ENCODE measurements at places on chromosomes 12 and 14.
A peak's percentile ranks its signal among the peaks of the same experiment; 100 is the strongest.

GRCh38 chr14:23641915-23642588, 5.9 kb downstream of the DHRS2 start:
- DNase-seq = no peak

- no peak for DNase-seq
Observed at GRCh38 chr12:19048943-19049342, 80.6 kb upstream of the PLEKHA5 start.

DNA sequence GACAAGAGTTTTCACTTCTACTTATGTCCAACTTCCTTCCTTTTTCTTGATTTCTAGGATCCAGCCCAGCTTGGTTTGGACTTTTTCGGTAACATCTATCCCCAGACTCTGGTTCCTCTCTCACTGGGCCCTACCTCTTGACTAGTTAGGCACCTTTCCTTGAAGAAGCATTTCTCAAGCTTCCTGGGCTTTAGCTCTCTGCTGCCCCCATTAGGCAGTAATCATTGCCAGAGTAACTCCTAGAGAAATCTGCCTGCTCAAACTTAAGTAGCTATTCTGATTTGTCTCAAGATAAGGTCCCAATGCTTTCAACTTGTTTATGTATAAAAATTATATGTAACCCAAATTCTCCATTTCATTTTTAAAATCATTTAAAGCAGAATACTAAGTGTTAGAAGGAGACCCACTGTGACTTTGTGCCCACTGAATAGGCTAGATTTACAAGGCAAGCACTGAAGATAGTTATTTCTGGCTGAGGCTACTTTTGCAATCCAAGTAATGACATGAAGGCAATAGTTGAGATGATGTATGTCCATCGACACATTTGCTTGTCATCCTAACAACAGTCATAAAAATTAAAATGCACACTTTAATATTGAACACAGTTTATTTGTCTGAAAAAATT, 275.0 kb upstream of the G2E3 start:
- no peak for DNase-seq

- peak; percentile 63 for DNase-seq
Observed at GRCh38 chr12:18492372-18493025, 231.2 kb downstream of the PIK3C2G start.

- no peak for DNase-seq
Observed at GRCh38 chr12:76018111-76018510, 13.5 kb downstream of the PHLDA1 start.

DNA sequence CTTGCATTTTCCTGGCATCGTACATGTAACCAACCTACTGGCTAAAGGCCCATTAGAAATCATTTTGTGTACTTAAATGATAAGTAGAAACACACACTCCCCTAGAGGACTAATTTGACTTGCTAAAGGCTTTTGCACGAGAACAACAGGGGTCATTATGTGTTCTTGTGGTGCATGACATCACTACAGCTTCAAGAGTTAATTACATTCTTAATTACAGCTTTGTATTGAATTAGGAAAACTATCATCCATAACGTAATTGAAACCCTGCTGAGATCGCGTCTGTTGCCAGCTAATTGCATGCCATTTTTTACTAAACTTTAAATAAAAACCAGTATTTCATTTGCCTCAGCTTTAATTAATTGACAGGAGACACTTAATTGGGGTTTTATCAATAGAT, 51.4 kb downstream of the TMEM132C start:
- no peak for DNase-seq

DNA sequence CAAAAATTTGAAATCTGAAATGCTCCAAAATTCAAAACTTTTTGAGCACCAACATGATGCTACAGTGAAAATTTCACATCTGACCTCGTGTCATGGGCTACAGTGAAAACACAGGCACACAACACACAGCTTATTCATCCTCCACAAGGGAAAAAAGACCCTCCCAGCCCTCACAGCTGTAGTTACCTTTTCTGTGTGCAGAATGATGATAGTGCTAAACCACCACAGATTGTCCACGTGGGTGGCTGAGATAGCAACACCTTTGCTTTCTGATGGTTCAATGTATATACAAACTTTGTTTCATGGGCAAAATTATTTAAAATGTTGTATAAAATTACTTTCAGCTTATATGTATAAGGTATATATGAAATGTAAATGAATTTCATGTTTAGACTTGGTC, 46.8 kb downstream of the FRS2 start:
- no peak for DNase-seq

GRCh38 chr12:77946541-77947061, 115.9 kb downstream of the NAV3 start:
- DNase-seq = no peak

DNA sequence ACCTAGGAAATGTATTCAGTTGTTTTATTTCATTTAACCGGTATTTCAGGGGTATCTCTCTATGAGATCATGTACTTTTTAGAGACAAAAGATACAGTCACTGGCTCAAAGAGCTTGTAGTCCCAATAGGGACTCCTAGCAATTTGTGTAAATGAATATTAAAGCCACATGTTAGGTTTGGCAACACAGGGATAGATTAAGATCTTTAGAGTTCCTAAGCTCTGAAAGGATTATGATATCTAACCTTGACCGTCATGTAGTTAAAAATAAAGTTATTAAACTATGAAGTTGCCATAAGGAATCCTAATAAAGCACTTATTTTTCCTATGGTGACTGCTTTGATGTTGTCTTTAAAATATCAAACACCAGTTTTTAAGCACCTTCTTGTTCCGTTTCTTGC, 100.4 kb upstream of the FGD4 start:
- DNase-seq = no peak

DNA sequence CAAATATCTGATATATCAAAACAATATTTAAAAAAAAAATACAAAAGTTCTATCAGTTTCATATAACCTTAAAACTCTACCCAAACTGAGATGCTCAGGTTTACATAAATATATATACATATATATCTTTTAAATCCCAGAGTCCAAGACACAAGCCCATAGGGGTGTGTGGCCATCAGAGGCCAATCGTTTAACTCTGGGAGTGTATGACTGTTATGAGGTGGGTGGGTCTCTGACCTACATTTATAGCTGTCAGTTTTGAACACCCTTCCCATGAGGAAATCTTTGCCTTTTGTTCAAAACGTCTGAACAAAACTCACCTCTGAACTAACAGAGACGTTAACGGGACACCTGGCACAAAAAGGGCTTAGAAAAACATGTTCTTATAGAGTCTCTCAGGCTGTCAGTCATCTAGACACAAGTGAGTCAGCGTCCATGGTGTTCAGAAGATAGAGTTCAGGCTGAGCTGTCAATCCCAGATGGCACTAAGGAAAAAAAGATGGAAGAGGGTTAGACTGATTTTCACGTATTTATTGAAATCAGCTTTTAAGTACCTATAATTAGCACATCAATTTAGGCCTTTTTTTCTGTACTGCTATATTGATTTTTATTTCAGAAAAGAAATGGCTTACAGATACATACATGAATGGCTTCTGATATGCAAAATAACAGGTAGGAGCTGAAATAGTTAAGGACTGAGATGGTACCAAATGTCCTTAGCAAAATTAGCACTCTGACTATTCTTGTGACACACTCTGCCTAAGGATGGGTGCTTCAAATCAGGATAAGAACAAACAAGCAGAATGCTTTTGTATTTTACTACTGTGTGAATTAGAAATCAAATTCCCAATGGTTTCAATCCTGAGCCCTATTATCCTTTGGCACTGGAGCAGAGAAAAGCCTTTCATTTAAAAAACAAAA, 29.2 kb downstream of the HIGD1C start:
- no peak for DNase-seq

DNA sequence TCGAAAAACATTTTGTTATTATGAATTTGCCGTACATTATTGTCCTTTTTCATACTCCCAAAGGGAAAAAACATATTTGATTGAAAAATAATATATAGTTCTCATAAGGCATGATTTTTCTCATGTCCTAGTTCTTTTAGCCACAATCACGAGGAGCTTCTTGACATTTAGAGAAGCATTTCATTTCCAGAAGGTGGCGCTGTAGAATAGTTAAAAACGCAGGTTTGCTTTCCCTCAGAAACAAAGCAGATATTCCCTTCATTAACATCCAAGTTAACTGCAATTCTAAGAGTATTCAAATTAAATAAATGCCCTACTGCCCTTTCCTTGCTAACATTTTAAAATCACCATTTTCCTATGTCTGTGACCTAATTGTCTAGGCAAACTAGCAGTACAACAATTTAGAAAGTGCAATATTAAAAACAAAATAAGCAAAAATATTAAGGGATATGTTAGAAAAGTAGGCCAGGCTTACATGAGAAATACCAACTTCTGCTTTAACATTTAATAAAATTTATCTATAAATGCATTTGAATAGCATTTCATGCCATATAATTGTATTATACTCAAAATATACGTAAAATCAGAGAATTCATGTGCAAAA, 10.9 kb upstream of the PIK3C2G start:
- peak; percentile 46 for DNase-seq

- DNase-seq = no peak
Observed at GRCh38 chr12:62720661-62721330, 214.2 kb downstream of the PPM1H start.

DNA sequence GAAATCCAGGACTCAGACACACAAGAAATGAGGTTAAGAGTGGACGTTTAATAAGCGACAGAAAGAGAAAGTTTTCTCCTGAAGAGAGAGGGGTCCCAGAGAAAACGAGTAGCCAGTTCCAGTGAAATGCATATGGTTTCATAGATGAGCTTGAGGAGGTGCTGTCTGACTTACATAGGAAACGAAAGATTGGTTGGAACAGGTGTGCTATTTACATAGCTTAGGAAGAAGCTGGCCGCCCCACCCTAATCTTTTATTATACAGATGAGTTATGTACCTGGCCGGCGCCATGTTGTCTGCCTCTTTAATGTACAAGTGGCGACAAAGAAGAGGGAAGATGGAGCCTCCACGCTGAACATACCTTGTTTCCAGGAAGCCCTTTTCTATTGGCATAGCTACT, 223.0 kb downstream of the SLC6A15 start:
- no peak for DNase-seq

DNA sequence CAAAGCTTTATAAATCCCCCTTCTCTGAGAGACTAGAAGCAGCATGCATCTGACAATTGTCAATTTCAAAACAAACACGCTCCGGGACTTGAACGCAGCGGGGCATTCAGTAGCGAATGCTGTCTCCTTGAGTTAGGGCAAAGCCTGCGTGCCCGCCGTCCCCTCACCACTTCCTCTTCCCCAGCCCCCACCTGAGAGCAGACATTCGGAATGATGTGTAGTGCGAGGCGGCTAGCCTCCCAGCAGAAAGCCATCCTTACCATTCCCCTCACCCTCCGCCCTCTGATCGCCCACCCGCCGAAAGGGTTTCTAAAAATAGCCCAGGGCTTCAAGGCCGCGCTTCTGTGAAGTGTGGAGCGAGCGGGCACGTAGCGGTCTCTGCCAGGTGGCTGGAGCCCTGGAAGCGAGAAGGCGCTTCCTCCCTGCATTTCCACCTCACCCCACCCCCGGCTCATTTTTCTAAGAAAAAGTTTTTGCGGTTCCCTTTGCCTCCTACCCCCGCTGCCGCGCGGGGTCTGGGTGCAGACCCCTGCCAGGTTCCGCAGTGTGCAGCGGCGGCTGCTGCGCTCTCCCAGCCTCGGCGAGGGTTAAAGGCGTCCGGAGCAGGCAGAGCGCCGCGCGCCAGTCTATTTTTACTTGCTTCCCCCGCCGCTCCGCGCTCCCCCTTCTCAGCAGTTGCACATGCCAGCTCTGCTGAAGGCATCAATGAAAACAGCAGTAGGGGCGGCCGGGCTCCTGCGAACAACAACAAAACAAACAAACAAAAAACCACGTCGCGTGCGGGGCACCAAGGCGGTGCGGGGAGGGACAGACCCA, 2.2 kb downstream of the PRMT8 start:
- no peak for DNase-seq

DNA sequence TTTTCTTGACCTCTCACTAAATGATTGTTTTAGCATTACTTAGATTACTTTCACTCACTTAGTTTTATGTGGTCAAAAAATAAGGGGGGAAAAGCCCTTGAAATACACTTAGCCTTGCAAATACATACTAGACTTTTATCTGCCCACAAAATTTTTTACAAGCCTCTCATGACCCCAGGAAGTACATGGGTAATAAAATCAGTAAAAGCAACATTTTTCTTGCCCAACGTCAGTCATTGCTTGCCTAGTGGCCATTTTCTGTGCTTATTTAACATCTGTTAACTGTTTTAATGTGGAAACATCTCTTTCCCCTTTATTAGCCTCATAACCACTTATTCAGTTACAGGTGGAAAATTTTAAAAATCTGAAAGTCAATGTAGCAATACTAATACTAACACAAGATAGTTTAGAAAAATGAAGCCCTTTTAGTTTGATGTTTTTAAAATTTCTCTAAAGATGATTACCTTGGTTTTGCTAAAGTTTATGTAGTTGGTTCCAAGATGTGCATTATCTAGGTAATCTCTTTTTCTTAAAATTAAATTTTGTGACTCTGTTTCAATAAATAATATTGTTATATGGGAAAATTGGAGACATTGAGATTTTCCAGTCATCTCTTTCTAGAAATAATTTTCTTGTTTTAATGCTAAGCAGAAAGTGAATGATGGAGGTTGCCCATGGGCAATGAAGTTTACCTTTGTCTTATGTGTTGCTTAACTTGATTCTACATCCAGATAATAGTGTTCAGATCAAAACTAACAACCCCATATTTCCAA, 175.5 kb downstream of the TMTC2 start:
- DNase-seq = no peak

DNA sequence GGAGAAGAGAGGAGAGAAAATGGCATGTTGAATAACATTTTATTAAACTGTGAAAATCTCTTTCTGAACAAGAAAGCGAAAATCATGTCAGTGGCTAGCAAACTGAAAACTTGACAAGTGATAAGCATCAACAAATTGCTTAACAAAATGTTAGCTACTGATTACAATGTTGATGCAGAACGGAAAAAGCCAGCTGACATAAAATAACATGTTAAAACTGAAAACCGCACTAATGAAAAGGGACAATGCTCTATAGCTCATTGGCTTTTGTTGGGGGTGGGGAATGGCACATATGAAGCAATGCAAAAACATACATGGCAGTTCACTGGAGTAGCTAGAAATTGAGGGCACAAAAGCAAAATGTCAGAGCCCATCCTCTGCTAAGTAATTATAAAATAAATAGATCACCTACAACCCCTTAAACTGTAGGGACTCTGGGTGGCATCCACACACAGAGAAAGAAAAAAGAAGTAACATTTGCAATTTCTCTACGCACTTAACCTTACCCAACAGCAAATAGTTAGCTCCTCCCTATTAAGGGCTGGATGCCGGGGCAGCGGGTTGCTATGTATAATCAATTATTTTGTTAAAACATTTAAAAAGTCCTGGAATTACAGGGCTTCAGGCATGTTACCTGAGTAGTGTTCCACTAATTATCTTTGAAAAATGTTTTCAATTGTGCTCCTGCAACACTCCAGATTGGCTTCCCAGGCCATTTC, 129.2 kb upstream of the USP15 start:
- DNase-seq = no peak

GRCh38 chr14:85387181-85387580, 142.8 kb upstream of the FLRT2 start:
- DNase-seq = peak; percentile 46

Data from HS-27A (cell line).